ENCODE measurements at places on chromosomes 7 and 10.

DNA sequence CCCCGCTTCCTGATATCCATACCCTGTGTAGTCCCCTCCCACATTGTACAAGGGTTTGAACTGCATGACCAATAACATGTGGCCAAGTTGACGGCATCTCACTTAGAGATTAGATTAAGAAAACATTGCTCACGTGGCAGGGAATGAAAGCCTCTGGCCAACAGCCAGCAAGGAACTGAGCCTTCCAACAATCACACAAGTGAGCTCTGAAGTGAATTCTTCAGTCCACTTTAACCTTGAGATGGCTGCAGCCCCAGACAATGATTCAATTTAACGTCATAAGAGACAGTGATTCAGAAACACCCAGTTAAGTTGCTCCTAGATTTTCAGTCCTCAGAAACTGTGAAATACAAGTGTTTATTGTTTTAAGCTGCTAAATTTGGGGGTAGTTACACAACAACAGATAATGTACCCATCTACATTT, 165.9 kb upstream of the PLXNA4 start:
- DNase-seq, result no peak

DNA sequence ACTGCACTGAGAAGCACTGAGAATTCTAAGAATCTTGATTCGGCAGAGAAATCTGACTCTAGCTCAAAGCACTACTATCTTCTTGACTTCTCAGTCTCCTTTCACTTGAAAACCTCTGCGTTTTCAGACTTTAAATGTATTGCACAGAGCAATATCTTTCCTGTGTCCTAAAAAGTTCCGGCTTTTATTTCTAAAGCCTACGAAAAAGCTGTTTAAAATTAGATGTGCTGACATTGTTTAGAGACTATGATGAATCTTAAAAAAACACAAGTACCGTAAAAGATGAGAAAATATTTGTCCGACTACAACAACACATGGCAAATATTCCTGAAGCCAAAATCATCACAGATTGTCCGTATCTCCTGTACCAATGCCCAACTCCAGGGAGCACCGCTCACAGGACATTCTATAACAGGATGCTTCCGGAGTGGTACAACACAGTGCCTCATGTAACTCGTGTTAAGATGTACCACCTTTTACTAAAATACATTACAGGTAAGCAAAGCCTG, 136.9 kb downstream of the CUBN start:
- DNase-seq, result no peak

GRCh38 chr7:3067606-3068380, 24.1 kb upstream of the CARD11 start:
- no peak for DNase-seq

GRCh38 chr7:90709501-90710465, 113.7 kb downstream of the CDK14 start:
- DNase-seq, result no peak

DNA sequence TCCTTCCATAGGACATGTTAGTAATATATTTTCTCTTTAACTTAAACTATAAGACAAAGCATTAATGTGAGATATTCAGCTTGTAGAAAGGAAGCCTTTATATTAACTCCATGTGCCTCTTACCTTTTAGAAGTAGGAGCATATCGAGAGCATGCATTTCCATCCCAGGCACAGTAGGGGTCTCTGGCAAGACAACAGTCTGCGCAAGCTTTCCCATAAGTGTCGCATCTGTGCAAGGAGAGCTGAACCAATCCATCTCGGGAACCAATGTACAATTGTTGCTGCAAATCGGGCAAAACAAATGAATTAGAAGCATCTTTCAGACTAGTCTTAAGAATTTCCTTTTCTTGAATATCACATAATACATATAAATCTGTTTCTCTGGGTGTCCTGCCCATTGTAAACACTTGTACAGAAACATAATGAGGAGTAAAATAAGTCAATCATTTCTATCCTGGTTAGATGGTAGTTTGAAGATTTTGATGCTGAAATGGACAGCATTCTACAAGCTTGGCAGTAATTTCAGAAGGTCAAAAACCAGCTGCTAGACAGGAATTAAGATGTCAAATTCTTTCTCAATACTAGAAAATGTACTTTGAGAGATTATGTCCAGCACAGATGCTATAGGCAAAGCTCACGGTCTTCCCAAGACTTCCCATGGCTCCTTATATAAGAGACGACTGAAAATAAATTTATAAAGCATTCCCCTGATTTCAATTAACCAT, 171.8 kb downstream of the SEMA3D start:
- no peak for DNase-seq

DNA sequence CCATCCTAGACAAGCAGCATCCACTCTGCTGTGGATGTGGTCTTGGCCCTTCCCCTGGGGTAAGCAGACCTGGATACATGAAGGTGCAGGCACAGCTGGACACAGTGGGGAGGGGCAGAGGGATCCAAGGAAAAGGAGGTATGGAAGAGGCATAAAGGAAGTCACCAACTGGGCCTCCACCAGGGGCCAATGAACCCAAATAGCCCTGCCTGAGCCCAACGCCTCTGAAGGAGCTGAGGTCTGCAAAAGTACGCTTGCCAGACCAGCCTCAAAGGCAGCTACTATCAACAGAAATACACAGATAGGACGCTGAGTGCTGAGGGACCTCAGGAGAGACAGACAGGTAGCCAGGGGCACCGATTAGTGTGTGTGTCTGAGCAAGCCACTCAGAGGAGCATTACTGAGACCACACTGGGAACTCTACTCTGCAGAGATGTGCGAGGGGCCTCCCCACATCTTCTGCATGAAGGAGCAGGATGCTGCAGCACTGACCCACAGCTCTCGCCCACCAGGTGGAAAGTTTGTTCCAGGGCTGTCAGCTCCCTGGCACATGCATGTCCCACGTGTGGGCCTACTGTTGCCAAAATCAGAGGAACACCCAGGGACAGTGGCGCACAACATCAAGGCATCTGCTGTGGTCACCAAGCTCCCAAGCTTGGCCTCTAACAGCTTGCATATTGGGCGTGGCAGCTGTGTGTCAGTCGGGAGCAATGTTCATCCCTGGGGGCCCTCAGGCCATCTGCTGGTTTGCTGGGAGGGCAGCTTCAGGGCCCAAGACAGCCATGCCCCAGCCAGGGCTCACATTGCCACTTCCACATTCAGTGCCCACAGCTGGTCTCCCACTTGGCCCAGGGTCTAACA, 40.0 kb downstream of the MKI67 start:
- DNase-seq, result no peak

DNA sequence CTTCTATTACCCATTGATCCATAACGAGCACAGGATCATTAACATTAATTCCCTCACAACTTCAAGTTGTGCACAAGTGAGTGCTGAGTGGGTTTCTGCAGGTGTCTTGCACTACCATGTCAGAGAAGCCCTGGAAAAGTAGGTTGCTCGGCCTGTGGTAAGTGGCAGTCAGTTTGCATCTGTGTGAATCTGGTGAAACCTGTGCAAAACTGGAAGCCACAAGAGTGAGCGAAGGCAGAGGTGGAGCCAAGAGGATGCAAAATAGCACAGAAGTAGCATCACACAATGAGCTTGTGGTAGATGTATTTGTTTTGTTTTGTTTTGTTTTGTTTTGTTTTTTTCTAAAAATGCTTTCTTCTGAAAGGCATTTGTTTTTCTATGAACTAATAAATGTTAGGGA, 181.5 kb downstream of the THSD7A start:
- DNase-seq, result no peak

GRCh38 chr10:70578371-70578947, 24.1 kb downstream of the PRF1 start:
- no peak for DNase-seq

GRCh38 chr10:117568334-117568733, 25.8 kb downstream of the EMX2 start:
- DNase-seq, result no peak

All from activated T-helper 1 cell treated with anti-CD3 and anti-CD28 coated beads, Interleukin-2, amount 50 U/mL, for 16 hours (primary cell).